ENCODE measurements at places on chromosomes 2 and 18.
A peak's percentile ranks its signal among the peaks of the same experiment; 100 is the strongest.

DNA sequence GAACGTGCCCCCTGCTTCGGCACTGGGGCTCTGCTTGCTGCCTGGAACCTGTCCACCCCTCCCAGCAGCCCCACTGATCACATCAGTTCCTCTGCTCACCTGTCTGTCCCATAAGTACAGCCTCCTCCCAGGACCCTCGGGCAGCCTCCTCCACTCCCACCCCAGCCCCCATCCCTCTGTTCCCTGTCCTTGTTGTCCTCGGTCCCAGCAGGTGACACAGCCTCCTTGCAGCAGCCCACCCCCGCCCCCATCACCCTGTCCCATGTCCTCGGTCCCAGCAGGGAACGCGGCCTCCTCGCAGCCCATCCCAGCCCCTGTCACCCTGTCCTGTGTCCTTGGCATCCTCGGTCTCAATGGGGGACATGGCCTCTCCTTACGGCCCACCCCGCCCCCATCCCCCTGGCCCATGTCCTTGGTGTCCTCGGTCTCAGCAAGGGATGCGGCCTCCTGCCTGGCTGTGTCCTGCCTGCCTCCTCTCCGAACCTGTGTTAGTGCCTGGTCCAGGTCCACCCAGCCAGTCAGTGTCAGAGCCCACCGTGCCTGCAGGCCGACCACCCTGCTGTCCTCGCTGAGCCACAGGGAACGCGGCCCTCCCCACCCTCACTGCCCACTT lies 4.3 kb upstream of the OTOS start:
- DNase-seq, result no peak

- DNase-seq, result no peak
Measured at GRCh38 chr2:25938345-25938744, 44.0 kb downstream of the KIF3C start.

- no peak for DNase-seq
Measured at GRCh38 chr2:5253263-5253662, 438.9 kb upstream of the SOX11 start.

DNA sequence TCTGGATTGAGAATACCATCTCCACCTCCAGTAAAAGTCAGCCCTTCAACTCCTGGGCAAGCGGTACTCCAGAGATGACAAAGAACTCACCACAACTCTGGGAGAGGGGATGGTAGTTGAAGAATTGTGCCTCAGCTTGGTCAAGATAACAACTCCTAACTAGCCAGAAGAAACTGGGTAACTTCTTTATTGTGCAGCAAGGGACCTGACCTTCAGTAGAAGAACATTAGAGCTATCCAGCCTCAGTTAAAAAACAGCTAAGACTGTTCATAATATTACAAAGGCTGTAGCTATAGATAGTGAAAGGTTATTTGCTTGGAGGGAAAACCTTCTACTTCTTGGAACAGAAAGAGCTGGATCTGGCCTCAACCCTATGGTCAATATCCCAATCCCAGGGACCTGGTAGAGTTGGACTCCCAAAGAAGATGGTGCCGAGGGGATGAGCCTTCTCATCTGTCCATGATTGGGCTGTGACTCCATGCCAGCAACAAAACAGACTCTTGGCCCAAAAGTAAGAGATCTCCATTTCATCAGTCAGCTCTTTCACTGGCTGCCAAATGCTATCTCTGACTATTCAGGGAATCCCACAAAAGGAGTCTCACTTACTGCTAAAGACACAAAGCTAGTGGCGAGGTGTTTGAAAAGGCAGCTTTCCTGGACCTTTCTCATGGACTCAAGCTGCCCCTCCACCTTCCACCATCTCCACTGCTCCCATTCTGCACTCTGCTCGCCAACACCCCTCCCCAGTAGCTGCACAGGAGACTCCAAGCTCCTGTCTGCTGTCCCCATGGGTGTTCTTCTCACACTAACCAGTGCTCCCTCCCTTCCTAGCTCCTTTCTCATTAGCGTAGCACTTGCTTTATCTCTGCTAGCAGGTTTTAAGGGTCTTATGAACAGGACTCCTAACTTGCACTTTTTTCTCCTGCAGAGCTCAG lies 145.8 kb downstream of the CAPN13 start:
- DNase-seq, result no peak

DNA sequence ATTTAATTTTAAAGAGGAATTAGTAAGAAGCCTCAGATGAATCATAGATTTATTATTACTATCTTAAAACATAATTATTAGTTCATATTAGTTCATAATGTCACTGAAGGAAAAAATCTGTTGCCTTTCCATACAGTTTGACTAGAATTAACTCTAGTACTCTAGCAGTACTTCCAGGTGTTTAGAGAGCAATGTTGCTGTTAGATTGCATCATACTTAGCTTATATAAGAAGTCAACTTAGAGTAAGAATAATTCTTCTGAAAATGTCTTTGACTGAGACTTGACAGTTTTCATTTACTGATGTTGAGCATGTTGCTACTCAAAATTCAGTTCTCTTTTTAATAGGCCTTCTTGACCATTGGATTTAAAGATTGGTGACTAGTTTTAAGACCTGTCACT lies 4.7 kb downstream of the RAB3GAP1 start:
- no peak for DNase-seq

DNA sequence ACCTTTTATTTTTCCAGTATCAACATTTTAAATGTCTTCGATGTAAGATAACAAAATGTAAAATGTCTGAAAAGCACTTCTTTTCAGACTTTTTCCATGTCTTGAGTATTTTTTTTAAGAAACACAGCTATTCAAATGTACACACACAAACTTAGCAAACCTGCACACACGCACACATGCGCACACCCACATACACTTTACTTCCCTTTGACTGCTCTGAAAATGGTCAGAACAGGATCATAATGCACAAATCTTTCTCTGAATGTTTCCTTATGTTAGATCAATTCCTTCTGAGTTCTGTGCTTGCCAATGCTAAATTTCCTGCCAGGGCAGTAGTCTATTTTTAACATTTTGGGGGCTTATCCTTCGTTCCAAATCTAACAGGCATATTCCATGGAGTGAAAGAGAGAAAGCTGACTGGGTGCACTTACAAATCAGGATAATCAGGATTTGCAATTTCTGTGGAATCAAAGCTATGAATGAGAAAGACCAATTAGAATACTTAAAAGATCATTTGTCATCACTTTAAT lies 136.3 kb downstream of the ZEB2 start:
- DNase-seq, result no peak

DNA sequence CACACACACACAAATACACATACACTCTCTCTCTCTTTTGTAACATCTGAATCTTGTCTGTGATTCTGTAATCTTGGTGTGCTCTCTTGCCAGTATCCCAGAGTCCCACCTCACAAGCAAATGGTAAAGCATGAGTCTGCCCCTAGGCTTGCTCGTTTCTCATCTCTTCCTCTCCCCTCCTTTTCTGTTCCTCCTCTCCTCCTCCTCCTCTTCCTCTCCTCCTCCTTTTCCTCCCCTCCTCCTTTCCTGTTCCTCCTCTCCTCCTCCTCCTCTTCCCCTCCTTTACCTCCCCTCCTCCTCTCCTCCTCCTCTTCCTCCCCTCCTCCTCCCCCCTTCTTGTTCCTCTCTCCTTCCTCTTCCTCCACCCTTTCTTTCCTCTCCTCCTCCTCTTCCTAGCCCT lies 59.0 kb downstream of the TNFRSF11A start:
- no peak for DNase-seq

- DNase-seq, result no peak
Measured at GRCh38 chr2:156427074-156427473, 9.1 kb upstream of the GPD2 start.

DNA sequence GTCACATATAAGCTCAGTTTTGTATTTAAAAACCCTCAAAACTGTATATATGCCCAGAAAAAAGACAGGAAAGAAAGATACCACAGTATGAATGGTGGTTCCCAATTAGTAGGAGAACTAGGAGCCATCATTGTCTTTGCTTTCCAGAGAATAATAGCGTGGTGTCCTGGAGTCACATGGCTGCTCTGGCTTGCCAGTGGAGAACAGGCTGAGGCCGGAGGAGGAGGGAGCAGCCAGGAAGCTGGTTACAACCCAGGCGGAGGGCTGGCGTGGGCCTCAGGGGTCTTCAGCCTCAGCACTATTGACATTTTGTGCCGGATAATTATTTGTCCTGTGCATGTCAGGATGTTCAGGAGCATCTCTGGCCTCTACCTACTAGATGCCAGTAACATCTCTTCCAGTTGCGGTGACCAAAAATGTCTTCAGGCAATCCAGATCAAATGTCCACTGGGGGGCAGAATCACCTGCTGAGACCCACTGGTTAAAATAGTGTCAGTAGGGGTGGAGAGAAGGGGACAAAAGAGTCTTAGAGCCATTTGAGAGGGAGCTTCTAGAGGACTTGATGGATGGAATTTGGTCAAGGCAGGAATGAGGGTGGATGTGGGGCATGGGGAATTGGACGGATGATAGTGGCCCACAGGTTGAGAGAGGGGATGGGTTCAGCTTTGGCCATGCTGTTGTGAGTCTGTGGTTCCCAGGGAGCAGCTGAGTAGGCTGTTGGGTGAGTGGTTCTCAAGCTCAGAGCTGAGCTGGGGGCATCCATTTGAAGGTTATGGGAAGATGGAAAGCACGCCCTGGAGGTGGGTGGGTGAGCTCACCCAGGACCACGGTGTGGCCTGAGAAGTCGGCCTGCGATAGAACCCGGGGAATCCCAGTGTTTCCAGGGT lies 144.9 kb downstream of the AGAP1 start:
- DNase-seq, result no peak

DNA sequence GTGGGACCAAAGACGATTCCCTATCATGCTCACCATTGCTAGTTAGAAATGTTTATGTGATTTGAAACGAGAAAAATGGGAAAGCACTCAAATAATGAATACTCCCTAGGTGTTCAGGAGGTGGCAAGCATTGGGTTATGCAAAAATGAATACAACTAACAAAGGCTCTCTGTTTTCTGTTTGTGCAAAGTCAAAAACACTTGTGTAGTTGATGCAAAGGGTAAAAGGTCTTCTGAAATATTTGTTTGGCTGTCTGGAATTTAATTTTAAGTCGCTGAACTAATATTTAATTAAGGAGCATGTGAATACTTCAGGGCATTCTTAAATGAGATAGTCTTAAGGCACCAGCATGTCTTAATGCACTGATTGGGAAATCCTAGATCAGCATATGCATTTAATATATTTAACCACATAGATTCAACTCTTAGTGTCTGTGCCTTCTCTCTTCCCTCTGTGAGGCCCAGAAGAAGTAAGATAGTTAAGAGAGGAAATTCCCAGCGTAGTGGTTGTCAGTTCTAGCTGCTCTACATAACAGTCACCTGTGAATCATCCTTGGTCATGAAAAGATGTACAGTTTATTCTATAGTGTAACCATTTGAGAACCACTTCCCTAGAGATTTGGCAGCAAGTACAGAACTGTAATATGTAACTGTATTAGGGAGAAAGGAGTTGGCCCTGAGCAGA lies 111.9 kb downstream of the EPC2 start:
- DNase-seq, result no peak

GRCh38 chr2:215531284-215531683 lies 95.4 kb upstream of the FN1 start:
- DNase-seq, result no peak

GRCh38 chr2:134352844-134353243 lies 99.0 kb downstream of the MGAT5 start:
- DNase-seq, result no peak

DNA sequence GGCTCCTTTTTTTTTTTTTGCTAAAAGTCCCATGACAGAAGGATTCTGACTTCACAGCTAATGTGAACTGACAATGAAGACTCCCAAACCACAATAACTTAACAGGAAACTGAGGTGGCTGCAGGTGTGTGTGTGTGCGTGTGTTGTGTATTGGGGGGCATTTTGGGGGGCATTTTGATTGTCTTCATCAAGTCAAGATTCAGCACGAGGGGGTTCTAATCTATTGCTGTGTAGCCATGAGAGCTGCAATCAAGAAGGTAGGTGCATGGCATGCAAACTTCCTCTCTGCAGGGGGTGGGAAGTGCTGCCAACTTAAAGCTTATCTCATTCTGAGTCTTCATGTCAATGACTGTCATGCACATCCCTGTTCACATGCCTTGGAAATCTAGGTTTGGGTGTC lies 25.2 kb downstream of the SPRED2 start:
- no peak for DNase-seq

DNA sequence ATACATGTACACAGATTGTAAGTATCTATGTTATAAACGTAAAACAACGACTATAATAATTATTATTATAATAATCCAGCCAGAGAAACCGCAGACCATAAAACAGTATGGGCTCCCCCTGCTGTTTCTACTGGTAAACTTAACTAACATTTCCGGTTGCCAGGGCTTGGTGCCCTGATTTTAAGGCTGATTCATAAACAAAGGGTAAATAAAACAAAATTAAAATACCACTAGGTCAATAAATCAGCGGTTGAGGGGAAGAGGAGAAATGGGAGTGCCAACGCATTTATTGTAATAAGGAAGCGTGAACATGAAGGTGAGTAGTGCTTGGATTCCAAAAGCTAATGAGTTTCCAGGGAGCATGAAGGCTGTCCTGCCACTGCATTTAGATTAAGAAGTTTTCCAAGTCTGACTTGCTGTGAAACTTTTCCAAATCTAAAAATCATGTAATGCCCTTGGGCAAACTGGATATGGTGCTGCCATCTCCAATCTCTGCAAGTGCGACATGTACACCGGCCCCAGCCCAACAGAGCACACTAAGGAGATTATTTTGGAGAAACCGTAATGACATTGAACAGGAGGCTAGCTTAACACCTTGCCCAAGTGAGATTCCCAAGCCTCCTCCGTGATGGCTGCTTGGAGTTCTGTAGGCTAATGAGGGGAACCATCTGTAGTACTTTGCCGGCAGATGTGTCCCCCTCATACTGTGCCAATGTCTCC lies 50.7 kb upstream of the HNRNPA3 start:
- peak; percentile 27 for DNase-seq

DNA sequence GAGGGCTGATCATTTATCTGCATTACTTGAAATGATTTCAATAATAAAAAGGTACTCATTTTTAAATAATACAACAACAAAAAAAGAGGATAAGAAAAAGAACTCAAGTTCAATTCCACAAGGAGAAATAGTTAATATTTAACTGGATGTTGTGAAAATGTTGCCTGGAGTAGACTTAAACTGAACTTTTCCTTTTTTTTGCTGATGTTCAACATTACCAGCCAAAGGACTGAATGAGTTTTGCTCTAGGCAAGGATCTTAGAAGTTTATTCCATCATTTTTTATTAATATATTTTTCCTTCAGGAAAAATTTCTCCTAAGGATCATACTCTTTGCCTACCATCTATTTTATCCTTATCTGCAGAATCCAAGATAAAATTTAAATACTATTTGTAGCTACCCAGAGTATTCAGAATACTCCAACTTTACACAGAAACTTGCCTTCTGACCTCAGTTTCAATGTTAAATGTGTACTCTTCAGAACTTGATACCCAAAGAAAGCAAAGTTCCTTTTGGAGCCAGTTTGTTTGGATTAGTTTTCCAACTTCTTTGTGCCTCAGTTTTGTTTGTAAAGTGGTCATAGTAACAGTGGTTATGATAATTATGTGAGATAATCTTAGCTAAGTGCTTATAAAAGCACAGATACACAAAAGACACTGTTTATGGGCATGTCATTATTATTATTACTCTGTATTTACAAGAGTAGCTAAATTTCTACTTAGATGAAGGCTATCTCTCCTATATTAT lies 12.8 kb downstream of the CKAP2L start:
- DNase-seq, result no peak

DNA sequence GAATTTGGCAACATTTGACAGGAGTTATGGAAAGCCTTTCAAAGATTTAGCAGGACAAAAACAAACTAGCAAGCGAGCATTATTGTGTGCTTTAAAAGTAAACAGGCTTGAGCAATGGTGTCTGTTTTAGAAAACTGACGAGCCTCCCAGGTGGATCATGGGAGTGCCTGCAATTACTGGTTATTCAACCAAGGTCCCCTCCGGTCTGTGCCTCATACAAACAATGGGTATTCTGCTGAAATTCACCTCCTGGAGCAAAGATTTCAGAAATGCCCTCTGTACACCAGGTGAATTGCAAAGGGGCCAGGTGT lies 22.4 kb downstream of the RTP5 start:
- DNase-seq, result no peak

All from NCI-H2171 treated with DMSO at 0.1 percent for 48 hours (cell line).